NCI-H1105 (cell line): ENCODE measurements at places on chromosomes 4 and X.

DNA sequence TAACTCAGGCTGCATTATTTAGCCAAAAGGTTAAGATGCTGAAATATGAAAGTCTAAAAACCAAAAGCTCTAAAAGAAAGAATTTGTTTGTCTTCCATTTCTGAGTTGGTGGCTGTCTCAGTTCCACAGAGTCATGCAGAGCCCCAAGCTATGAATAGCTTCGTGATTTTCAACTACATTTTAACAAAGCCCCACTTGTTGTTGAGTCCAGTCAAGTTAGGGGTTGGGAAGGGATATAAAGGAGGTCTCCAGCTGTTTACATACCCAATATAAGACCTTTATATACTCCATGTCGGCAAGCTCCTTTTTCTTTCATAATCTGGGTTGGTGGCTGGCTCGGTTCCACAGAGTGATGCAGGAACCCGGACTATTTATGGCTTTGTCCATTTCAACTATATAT, 924.6 kb upstream of the PRKX start:
- DNase-seq = no peak

- DNase-seq = no peak
Measured at GRCh38 chr4:3873408-3874027, 107.3 kb downstream of the ADRA2C start.

DNA sequence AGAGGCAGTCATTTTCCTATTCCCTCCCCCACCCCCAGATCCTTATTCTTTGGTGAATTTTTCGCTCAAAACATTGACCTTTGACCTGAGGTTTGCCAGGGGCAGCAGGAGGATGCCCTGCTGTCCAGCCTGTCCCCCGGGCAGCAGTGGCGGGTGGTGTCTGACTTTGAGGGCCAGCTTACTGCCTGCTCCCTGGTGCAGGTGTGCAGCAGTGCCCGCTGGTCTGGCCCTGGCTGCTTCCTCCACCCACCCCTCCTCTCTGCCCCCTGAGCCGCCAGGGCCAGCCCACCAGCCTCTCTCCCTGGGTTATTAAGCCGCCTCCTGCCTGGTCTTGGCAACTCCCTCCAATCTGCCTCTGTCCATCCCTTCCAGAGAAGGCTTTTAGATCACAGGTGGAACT, 40.8 kb upstream of the GRPEL1 start:
- DNase-seq = no peak

DNA sequence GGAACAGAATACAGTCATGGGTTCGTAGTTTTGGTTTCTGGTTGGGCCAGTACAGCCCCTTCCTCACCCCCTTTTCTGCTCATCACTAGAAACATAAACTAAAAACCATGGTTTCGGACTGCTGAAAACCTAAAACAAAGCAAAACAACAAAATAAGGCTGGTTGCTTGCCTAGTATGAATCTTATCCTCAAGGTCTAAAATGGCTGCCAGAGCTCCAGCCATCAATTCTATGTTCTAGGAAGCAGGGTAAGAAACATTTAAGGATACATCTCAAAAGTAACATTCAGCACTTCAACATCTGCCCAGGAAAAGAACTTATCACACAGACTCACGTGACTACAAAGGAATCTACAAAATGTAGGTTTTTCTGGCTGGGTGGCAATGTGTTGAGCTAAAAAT, 31.5 kb downstream of the PPP3CA start:
- no peak for DNase-seq

DNA sequence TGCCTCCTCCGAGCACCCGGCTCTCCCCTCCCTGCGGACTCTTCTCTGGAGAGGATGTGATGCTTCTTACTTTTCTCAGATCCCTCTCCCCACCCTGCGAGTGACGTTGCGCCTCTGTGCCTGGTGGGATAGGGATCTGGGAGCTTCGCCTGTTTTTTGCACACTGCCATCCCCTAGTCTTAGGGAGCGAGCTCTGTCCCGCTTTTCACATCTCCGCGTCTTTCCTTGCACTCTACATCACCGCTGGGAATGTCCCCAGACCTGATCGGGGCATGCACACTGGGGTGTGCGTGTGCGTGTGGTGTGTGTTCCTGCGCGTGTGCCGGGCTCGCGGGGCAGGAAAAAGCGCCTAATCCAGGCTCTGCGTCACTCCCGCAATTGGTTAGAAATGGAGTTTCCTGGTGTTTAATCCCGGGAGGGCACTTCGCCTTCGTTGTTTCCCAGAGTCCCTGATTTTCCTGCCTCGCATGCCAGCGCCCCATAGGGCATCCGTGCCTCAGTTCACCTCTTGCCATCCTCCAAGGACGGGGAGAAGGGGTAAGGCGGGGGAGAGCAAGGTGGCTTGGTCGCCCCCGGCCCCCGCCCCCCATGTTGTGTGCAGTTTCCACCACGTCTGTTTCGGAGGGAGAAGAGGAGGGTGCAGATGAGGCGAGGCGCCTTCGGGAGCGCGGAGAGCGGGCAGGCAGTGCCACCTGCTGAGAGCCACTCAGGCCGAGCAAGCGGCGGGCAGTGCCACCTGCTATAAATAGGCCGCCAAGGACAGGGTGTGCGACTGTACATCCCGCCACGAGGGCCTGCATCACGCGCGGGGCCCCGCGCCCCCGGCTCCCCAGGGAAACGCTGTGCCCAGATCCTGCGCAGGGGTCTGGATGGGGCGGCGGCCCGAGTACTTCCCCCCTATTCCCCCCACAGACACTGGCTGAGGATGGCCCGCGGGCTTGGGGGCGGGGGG, 759 bp upstream of the TBC1D1 start:
- DNase-seq = peak; percentile 22

DNA sequence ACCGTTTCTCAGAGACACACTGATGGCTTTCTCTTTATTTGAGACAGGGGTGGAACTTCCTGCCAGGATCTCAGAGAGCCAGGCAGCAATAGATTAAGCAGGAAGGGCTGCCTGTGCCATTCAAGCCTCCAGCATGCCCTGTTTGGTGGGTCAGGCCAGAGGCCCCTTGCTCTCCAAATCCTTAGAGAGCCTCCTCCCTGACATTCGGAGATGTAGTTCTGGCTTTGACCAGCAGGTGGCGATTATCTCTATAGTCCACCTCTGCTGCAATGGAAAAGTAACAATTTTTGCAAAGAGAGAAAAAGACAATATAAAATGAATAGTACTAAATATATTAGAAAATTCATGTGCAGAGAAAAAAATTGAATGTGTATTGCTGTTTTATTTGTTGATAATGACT, 93.9 kb downstream of the NXF2B start:
- DNase-seq = no peak

GRCh38 chrX:18126971-18127370, 93.7 kb downstream of the BEND2 start:
- no peak for DNase-seq

DNA sequence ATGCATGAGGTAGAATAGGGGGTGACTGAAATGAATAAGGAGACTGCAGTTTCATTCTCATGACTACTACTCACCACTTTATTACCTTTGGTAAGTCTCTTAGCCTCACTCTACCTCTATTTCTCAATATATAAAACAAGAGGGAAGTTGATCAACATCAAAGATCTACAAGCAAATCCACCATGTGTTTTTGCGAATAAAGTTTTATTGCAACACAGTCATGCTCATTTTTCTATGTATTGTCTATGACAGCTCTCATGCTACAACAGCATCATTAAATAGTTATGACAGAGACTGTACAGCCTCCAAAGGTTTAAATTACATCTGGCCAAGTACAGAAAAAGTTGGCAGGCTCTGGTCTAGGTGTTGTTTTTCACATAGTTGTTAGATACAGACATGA, 72.6 kb upstream of the CPEB2 start:
- no peak for DNase-seq

- DNase-seq = no peak
Measured at GRCh38 chrX:150581093-150581775, 12.8 kb downstream of the MTM1 start.

GRCh38 chr4:174314770-174315169, 31.1 kb downstream of the CEP44 start:
- DNase-seq = no peak

DNA sequence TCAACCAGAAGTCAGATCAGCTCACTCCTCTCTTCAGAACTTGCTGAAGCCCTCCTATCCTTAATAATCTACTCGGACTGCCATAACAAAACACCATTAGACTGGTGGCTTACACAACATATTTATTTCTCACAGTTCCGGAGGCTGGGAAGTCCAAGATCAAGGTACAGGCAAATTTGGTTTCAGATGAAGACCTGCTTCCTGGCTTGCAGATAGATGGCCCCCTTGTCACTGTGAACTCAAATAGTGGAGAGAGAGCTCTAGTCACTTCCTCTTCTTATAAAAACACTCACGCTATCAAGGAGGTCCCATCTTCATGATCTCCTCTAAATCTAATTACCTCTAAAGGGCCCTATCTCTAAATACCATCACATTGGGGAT, 125.1 kb downstream of the CAMK2D start:
- DNase-seq = no peak

DNA sequence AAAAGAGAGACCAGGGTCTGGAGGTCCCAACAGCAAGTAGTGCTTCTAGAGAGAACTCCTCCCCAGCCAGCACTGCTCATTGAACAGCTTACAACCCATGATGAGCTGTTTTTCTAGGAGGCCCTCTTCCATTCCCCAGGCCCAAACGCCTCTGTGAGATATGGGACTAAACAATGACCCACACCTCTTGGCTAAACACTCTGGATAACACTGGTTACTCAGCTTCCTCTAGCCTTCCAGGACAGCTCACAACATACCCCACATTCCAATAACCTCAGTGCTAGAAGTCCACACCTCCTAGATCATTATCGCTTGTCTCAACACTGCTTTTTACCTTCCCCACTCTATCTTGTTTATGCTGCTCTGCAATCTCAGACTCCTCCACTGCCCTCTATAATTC, 35.4 kb upstream of the PGRMC2 start:
- no peak for DNase-seq

- DNase-seq = no peak
Measured at GRCh38 chr4:153706519-153706918, 22.4 kb downstream of the TLR2 start.

DNA sequence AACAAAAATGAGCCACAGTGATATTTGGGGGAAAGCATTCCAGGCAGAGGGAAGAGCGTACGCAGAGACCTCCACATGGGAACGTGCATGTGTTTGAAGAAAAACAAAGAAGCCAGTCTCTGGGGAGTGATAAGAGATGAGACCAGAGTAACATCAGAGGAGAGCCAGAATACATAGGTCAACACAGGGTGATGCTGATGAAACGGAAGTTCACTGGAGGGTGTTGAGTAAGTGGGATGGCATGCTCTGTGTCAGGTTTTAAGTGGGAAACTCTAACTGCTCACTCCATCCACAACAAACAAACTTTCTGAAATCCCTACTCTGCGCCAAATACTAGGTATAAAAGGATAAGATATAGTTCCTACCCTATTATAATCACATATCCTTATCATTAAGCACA, 110.0 kb downstream of the ARHGAP6 start:
- no peak for DNase-seq

DNA sequence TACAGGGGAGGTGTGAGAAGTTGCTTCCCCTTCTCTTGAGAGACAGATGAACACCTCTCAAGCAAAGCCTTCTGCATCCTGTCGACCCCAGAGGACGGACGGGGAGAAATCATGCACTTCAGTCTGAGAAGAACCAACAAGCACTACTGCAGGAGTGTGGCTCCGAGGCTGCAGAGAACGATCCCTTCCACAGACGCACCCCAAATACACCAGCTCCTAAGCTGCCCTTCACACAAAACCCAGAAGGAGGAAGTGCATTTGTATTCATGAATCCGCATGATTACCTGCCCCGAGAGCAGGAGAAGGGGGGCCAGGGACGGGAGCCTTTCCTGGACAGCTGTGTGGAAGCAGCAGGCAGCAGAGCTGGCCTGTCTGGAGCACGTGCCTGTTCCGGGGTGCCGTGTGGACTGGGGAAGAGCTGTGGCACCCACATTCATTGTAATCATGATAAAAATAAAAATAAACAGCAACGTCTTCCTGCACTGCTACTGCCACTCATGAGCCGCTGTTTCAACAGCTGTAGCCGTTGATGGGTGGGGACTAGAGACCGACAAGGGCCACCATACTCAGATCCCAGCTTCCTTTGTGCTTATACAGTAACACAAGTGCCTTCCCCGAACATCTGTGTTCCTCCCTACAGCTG, 42.9 kb downstream of the ACSL1 start:
- DNase-seq = no peak

DNA sequence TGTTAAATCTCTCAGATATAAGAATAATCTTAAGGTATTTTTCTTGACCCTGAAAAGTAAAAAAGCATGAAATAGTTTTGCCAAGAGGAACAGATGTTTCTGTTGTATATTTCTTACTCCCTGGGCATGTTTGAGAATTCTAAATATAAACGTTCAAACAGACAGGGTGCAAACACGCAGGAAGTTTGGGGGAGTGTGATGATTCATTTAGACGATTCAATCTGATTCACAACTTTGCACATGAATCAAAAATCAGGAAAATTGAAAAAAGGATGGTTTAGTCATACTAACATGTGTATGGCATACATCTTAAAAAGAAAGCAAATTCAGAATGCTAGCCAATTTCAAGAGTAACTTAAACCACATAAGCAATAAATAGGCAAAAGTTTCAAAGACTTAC, 340.3 kb upstream of the GRID2 start:
- DNase-seq = no peak

DNA sequence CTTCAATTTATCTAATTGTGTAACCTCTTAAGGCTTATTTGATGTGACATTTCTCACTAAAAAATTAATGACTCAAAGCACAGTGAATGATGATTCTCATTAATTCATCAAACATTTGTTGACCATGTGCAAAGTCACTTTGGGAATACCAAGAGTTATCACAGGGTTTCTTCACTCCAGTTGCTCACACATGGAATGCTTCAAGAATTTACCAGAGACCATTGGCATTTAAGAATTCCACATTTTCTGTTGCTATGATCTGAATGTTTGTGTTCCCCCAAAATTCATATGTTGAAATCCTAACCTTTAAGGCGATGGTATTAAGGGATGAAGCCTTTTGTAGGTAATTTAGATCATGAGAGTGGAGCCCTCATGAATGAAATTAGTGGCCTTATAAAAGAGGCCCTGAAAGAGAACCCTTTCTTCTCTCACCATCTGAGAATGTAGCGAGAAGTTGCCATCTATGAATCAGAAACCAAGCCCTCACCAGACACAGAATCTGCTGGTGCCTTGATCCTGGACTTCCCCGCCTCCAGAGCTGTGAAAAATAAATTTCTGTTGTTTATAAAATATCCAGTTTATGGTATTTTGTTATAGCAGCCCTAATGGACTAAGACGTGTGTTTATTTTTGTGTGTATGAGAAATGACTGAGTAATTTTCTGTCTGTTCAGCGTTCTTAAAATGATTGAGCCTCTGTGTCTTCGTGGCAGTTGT, 16.4 kb upstream of the SRPX start:
- no peak for DNase-seq

GRCh38 chr4:103451341-103451740, 253.2 kb upstream of the CENPE start:
- DNase-seq = no peak
